ENCODE measurements at places on chromosomes 12 and 14.

- no peaks in the 10 kb centered on the region for H3K27me3 ChIP-seq
- H3K4me3 ChIP-seq: no peak overlapping the region
- H3K27ac ChIP-seq: no peak overlapping the region
- no peaks in the 10 kb centered on the region for H3K36me3 ChIP-seq
- no peak for DNase-seq
These were observed 36.7 kb upstream of the LGALS3 start for GRCh38 chr14:55092341-55092740.

GRCh38 chr12:29350080-29350479, 30.9 kb downstream of the ERGIC2 start:
- DNase-seq: no peak
- no peak overlapping the region for H3K27ac ChIP-seq
- H3K36me3 ChIP-seq: peaks cover 21% of the 10 kb centered on the region
- H3K27me3 ChIP-seq: no peaks in the 10 kb centered on the region
- H3K4me3 ChIP-seq: no peak overlapping the region

GRCh38 chr14:96090441-96091148, 51.4 kb downstream of the C14orf132 start:
- H3K27ac ChIP-seq: no peak overlapping the region
- no peak overlapping the region for H3K4me3 ChIP-seq
- peaks cover 5% of the 10 kb centered on the region for H3K27me3 ChIP-seq
- DNase-seq: peak; percentile 41

DNA sequence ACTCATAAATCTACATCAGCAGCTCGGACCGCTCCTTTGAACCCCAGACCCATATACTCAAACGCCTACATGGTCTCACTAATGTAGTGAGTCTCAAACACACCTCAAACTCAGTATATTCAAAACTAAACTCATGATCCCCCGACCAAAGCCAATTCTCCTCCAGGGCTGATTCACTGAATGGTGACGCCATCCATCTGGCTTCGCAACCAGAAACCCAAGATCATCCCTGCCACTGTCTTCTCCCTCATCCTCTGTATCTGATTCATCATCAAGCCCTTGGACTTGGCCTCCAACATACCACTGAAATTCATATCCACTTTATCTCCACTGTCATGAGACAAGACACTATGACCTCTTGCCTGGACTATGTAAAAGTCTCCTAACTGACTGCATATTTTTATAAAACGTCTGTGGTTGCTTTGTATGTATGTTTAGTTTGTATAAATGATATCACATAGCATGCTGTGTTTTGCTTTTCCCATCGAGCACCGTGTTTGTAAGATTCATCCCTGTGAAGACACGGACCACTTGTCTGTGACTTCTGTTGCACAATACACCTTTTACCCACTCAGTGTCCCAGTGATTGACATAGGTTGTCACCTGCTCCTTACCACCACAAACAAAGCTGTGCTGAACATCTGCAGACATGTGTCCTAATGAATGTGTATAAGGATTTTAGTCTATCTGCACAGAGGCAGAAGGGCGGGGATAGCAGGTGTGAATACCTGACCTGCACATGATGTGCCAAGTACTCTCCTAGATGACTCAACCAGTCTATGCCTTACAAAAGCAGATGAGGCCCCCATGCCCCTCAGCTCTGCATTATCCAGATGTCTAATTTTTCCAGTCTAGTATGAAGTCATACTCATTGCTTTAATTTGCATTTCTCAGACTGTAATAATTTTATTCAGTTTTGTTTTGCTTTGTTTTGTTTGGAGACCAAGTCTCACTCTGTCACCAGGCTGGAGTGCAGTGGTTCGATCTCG, 76.9 kb downstream of the VWF start:
- no peak overlapping the region for H3K27ac ChIP-seq
- H3K36me3 ChIP-seq: no peaks in the 10 kb centered on the region
- DNase-seq: no peak
- H3K27me3 ChIP-seq: no peaks in the 10 kb centered on the region

- H3K27me3 ChIP-seq: no peaks in the 10 kb centered on the region
- no peak for DNase-seq
- H3K36me3 ChIP-seq: no peaks in the 10 kb centered on the region
These were observed 33.7 kb upstream of the RERGL start for GRCh38 chr12:18123707-18124106.

DNA sequence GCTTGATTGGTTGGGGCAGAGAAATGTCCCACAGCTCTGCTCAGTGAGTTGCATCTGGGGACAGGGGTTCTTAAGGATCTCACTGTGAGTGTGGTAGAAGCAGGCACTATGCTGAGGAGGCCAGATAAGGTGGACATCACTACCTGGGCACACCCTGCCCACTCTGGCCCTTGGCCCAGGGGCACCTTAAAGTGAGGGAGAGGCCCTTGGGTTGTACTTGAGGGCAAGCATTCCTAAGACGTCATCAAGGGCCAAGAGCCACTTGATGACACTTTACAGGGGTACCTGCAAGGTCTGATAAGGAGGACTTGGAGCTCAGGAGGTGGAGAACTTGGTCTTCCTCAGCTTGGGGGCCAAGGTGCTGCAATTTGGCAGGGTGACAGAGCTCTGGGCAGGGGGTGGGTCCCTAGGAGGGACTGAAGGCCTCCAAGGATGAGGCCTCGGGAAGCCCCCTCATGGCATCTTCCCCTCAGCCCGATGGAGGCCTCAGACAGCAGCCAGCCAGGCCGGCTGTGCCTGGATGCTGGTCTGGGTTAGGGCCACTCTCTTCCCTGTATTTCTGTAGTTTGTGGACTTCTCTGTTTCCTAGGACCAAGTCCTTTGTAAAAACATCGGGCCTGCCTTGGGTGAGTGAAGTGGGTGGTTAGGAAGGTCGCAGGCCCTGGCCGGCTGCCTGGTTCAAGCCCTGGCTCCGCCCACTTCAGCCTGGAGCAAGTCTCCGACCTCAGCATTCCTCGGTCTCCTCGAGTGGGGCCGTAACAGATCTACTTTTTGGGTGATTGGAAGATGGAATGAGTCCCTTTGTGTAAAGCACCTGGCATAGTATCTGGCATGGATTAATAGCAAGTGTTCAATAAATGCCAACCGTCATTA, 24.8 kb downstream of the GPR68 start:
- no peak for DNase-seq
- H3K27me3 ChIP-seq: no peaks in the 10 kb centered on the region
- no peaks in the 10 kb centered on the region for H3K4me1 ChIP-seq
- H3K27ac ChIP-seq: no peak overlapping the region
- no peak overlapping the region for H3K4me3 ChIP-seq
- no peaks in the 10 kb centered on the region for H3K36me3 ChIP-seq

GRCh38 chr12:110337912-110338710, 57.1 kb downstream of the ATP2A2 start:
- H3K4me3 ChIP-seq: no peak overlapping the region
- peaks cover 100% of the 10 kb centered on the region for H3K36me3 ChIP-seq
- peak overlapping the region; percentile 58 for H3K27ac ChIP-seq
- no peaks in the 10 kb centered on the region for H3K27me3 ChIP-seq

GRCh38 chr12:29113101-29113500, 36.0 kb upstream of the FAR2 start:
- no peak for DNase-seq
- H3K27ac ChIP-seq: no peak overlapping the region
- no peaks in the 10 kb centered on the region for H3K36me3 ChIP-seq
- H3K4me3 ChIP-seq: no peak overlapping the region
- H3K27me3 ChIP-seq: no peaks in the 10 kb centered on the region
- no peaks in the 10 kb centered on the region for H3K4me1 ChIP-seq

DNA sequence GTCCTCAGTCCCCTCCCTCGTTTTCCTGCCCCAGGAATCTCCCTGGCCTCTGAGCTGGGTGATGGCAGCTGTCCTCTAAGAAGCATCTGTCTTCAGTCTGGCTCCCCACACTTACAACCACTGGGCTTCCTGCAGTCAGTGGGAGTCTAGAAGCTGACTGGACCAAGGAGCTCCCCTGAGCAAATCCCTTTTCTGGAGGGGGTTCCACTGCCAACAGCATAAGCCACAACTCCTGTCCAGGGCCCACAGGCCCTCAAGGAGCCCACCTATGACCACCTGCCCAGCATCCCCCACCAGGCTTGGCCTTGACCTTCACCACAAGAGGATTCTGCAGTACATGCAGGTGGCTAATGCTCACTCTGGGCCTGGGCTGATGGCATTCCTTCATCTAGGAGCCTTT, 4.1 kb downstream of the RDH16 start:
- H3K27ac ChIP-seq: no peak overlapping the region
- H3K36me3 ChIP-seq: no peaks in the 10 kb centered on the region
- peaks cover 22% of the 10 kb centered on the region for H3K4me1 ChIP-seq
- DNase-seq: no peak
- H3K27me3 ChIP-seq: no peaks in the 10 kb centered on the region

- peaks cover 35% of the 10 kb centered on the region for H3K36me3 ChIP-seq
- no peak for DNase-seq
- H3K27ac ChIP-seq: no peak overlapping the region
- H3K4me1 ChIP-seq: no peaks in the 10 kb centered on the region
- H3K27me3 ChIP-seq: no peaks in the 10 kb centered on the region
- H3K4me3 ChIP-seq: no peak overlapping the region
These were observed 58.6 kb downstream of the MON2 start for GRCh38 chr12:62525271-62525670.

GRCh38 chr14:67957946-67958345, 138.4 kb downstream of the RAD51B start:
- no peaks in the 10 kb centered on the region for H3K27me3 ChIP-seq
- DNase-seq: no peak
- no peak overlapping the region for H3K4me3 ChIP-seq

DNA sequence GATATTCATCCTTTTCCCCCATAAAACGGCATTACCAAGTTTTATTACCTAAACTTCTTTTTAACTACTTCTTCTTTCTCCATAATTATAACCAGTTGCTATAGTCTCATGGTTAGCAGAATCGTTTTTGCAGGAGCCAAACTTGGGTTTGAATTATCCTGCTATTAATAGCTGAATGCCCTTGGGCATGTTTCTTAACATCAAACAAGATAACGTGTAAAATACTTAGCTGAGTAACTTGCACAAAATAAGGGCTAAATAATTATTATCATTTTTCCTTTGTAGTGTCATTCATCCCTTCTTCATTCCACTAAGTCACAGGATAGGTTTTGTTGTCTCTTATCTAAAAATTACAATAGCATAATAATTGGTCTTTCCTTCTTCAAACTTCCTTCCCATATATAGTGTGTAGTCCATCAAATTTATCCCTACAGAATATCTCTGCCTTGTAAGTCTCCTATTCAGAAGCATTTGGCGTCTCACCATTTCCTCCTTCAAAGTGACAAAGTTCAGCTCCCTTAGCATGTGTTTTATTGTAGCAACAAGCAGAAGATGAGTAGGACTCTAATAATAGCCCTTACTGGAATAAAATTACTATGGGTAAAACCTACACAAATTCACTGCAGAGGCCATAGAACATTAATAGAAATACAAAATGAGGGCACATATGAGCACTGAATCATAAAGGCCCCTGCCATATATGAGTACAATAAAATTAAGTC, 63.8 kb downstream of the FAR2 start:
- DNase-seq: no peak
- H3K4me1 ChIP-seq: no peaks in the 10 kb centered on the region
- H3K4me3 ChIP-seq: no peak overlapping the region

- H3K27me3 ChIP-seq: no peaks in the 10 kb centered on the region
- no peaks in the 10 kb centered on the region for H3K36me3 ChIP-seq
- no peak overlapping the region for H3K27ac ChIP-seq
- DNase-seq: no peak
These were observed 255.6 kb downstream of the ATP23 start for GRCh38 chr12:58196971-58197370.

- no peaks in the 10 kb centered on the region for H3K4me1 ChIP-seq
- no peak for DNase-seq
- no peak overlapping the region for H3K4me3 ChIP-seq
- no peaks in the 10 kb centered on the region for H3K27me3 ChIP-seq
- no peaks in the 10 kb centered on the region for H3K36me3 ChIP-seq
These were observed 201.2 kb downstream of the NELL2 start for GRCh38 chr12:44674875-44675274.

DNA sequence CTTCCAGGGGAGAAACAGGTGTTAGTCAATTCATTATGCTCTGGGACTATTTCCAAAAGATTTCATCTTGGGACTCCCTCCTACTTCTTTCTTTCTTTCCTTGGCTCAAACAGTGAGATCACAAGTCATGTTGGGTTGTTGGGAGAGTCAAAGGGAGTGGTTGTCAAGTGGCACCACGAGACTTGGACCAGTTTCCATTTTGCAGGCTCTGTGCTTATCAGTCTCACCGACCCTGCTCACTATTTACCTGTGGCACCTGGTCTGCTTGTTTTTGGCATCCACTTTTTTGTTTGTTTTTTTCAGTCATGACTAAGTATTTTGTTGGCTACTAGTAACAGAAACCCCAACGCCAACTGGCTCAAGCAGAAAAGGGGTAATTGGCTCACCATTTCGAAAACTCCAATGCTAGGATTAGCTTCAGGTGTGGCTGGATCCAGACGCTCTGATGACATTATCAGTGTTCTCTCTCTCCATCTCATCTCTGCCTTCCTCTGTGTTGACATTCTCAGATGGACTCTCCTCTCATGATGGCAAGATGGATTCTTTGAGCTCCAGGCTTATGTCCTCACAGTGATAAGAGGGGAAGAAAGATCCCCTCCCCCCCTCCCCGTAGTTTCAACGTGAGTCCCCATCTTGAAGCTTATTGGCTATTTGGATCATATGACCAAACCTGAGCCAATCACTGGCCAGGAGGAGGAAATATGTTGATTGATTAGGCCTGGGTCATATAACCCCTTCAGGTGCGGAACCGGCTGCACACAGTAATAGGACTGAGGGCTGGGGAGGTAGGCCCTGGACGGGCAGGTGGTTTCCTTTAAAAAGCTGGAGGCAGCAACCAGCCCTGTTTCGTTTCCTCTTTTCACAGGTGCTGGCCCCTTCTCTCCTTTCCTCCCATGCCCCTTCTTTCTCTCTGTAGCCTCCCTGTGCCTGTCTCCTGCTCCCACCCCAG, 84.2 kb downstream of the AACS start:
- no peaks in the 10 kb centered on the region for H3K27me3 ChIP-seq
- H3K27ac ChIP-seq: peak overlapping the region; percentile 61
- no peak overlapping the region for H3K4me3 ChIP-seq
- H3K36me3 ChIP-seq: no peaks in the 10 kb centered on the region
- no peak for DNase-seq

- H3K4me3 ChIP-seq: no peak overlapping the region
- H3K36me3 ChIP-seq: no peaks in the 10 kb centered on the region
- H3K4me1 ChIP-seq: no peaks in the 10 kb centered on the region
- DNase-seq: peak; percentile 14
- no peak overlapping the region for H3K27ac ChIP-seq
These were observed 31.3 kb upstream of the KCNA5 start for GRCh38 chr12:5012337-5012736.

Measured in RWPE2 (cell line).